Stimulated activated CD4-positive, alpha-beta T cell treated with anti-CD3 and anti-CD28 coated beads, Interleukin-4, amount 100 ng/mL, for 4 hours (primary cell): ENCODE measurements at places on chromosomes 1 and 21.
A peak's percentile ranks its signal among the peaks of the same experiment; 100 is the strongest.

DNA sequence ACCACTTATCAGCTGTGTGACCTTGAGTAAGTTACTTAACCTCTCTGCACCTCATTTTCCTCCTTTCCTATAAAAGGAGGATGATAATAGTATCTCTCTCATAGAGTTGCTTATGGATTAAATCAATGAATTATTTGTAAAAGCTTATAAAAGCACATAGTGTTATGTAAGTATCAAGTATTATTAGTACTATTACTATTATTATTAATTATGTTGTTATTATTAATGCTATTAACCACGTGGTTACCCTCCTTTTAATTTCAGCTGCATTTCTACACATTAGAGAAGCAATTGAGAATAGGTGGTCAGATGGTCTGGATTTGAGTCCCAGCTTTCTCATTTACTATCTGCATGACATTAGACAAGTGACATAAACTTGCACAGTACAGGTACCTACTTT, 58.1 kb upstream of the WNT4 start:
- no peak for DNase-seq

DNA sequence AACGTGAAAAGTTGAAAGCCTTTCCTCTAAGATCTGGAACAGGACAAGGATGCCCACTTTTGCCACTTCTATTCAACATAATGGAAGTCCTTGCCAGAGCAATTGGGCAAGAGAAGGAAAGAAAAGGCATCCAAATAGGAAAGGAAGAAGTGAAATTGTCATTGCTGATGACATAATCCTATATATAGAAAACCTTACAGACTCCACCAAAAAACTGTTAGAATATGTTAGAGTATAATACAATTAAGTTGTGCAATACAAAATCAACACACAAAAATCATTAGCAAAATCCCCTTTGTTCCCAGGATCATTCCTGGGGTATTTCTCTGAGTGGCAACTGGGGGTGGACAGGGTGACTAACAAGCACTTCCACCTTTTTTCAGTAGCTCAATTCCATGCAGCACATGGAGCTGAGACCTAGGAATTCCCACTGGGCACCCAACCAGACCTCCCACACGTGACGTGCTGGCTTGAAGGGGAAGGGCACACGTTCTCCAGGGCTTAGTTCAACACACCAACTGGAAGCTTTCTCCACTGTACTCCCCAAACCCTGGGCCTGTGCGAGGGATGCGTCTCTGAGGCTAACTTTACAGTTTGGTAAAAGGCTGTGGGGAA, 9.6 kb downstream of the STUM start:
- no peak for DNase-seq

- no peak for DNase-seq
These were observed 656 bp downstream of the KNCN start for GRCh38 chr1:46550751-46551231.

- DNase-seq: no peak
These were observed 11.9 kb downstream of the KRTAP10-1 start for GRCh38 chr21:44527983-44528633.

DNA sequence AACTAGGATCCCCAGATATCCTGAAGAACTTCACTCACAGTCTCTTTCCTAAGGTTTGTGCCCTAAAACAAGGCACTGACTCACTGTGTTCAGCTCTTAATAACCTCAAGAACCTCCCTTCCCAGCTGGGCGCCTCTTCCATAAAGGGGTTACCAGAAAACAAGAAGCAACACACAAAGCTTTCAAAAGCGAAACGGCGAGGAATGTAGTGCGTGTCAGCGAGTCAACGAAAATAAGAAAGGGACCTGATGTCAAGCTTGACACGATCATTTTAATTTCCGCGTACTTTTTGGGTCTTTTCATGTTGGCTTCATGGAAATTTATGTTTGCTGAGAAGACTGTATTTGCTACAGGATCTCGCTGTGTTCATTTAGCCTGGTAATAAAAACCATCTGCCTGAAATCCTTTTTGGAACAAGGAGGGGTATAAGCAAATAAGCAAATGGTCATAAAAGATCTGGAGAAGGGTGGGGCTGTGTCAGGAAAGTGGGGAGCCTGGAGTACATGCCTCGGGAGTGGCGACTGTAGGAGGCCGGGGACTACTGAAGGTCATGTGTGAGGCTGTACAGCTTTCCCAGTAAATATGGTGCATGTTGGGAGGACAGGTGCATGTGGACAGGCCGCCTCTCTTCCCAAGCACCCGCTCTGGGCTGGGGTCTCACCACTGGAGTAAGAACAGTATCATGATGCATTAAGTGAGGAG, 11.4 kb upstream of the CLDN14 start:
- DNase-seq: no peak

DNA sequence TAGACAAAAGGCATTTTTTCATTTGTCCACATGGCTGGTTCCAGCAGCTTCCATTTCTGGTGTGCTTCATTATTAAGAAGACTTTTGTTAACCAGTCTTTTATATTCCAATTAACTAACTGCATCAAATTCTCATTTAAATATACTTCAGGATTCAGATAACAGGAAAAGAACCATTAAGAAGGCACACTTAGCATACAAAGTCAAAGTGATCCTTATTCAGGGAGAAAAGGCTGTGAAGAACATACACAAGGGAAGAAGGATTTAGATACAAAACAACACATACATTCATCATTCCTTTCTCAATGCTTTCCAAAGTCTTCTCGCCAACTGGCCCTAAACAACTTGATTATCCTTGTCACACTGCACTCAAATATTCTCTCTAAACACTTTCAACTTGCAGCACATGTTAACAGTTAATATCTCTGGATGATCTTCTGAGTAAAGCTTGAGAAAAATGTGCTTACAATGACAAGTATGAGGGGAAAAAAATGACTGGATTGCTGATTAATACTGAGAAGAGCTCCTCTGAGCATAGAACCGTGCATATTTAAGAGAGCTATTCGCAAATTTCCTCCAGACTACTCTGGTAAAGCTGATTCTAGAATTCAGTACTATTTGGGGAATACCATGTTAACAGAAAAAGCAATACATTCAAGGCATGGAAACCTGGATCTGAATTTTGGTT, 225.2 kb upstream of the TNR start:
- DNase-seq: no peak

- DNase-seq: no peak
These were observed 198.2 kb upstream of the APP start for GRCh38 chr21:26368591-26369320.

DNA sequence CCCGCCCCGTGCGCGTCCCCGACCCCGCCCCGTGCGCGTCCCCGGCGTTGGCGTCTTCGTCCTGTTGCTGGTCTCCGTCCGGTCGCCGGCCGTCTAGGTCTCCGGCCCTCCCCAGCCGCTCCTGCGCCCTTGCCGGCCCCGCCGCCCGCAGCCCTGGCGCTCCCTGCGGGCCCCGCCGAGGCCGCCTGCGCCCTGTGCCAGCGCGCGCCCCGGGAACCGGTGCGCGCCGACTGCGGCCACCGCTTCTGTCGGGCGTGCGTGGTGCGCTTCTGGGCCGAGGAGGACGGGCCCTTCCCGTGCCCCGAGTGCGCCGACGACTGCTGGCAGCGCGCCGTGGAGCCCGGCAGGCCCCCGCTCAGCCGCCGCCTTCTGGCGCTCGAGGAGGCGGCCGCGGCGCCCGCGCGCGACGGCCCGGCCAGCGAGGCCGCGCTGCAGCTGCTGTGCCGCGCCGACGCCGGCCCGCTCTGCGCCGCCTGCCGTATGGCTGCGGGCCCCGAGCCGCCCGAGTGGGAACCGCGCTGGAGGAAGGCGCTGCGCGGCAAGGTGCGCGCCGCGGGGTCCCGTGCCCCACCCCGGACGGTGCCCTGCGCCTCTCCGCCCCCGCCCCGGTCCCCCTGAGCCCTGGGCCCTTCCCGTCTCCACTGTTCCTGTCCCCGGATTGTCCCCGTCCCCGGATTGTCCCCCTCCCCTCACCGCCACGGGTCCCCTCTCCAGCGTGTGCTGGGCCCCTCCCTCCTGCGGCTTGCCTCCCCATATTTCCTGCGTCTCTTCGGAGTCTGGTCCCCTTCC, at the start of gene RNF187:
Gene RNF187, plus strand, starts transcription at position 47 of the 789 bp plus-strand sequence.
- DNase-seq: peak; percentile 86
